ENCODE measurements at places on chromosomes 3 and 15.

- no peak for DNase-seq
Observed at GRCh38 chr3:159996959-159997358, 8.3 kb downstream of the IL12A start.

GRCh38 chr3:179558742-179559364 lies 3.9 kb upstream of the ACTL6A start:
- DNase-seq: no peak

DNA sequence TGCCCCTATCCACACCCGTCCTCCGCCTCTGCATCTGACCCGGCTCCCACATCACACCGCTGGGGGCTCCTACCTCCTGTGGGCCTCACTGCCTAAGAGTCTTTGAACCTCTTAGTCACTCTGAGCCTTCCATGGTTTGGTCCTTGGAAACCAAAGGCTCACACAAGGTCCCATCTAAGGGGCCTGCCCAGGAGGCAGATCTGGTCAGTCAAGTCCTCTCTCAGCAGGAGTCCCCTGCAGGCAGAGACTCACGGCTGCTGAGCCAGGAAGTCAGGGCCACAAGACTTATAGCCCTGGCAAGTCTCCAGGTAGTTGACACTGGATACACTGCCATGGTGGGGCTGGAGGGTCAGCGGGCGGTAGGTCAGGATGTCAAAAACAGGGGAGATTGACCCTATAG lies 31.2 kb upstream of the ALDH1L1 start:
- DNase-seq: no peak

DNA sequence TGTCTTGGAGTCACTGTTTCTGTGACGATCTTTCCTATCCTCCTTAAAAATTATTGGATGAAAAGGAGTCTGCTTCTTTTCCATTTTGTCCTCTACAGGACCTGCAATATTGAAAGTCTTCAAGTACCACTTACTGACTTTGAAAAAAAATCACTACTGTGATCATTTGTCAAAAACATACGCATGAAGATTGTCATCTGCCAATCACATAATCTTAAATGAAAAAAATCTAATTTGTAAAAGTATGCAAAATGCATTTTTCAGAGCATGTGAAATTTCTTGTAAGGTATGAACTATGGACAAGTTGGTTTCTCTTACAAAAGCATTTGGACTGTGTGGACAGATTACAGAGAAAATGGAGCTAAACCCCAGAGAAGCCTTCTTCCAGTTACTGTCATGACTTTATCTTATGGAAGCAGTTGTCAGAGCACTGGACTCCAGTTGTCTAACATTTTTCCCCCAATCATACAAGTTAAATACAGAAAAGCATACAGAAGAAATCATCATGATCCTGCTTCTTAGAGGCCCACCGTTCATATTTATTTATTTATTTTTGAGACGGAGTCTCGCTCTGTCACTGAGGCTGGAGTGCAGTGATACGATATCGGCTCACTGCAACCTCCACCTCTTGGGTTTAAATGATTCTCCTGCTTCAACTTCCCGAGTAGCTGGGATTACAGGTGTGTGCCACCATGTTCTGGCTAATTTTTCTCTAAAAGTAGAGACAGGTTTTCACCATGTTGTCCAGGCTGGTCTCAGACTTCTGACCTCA lies 3.4 kb upstream of the PXK start:
- no peak for DNase-seq

GRCh38 chr3:196694202-196694638 lies 17.8 kb downstream of the CEP19 start:
- no peak for DNase-seq

DNA sequence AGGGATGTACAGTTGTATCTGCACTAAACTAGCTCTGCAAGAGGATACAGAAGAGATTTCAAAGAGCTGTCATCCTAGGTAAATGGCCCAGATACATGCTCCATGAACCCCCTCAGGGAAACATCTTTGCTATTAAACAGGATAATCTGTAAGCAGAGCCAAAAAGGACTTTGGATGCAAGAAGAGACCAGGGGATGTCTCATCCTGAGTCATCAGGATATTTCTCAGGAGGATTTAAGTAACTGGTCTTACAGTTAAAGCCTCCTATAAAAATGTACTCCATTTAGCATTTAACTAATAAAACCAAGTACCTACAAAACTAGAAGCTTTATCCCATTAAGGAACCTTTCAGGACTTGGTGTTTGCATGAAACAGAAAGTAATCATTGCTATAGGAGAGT lies 48.2 kb upstream of the PHLDB2 start:
- no peak for DNase-seq
